CD4-positive, alpha-beta T cell treated with Interferon gamma for 1 hour (primary cell): ENCODE measurements at places on chromosomes 4 and X.

GRCh38 chr4:175953116-175953515 is 112.5 kb upstream of the WDR17 start:
- DNase-seq, result no peak

GRCh38 chr4:76373919-76374552 is 46.9 kb downstream of the CCDC158 start:
- DNase-seq, result no peak

DNA sequence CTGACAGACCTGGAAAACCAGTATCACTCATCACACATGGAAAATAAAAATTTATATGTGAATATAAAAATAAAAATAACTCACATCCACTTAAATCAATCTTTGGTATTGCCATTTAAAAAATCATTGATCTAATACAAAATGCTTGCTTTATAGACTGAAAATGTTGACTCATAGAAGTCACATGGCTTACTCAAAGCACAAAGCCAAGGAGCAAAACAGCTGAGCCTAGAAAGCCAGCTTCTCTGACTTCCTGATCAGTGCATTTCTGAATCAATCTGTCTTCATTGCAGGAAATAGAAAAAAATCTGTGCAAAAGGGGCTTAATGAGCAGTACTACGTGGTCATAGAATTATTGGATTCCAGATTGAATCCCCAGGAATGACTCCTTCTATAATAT is 176.9 kb upstream of the HS3ST1 start:
- DNase-seq, result no peak

GRCh38 chrX:39886282-39886681 is 211.5 kb downstream of the BCOR start:
- no peak for DNase-seq

DNA sequence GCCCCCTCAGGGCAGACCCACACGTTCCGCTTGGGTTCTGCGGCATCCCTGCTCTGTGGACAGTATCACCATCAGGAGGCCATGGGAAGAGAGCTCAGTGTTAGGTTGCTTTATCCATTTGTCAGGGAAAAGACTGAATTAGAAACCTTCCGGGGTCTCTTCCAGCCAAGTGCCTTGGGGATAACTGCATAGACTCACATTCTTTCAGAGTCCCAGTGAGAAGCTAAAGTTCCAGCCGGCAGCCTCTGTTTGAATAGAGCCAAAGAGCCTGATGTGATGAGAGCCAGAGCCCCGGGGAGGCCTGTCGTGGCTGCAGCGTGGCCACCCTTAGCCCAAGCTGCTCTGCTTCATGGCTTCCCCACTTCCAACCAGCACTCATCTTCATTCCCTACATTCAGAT is 85.2 kb downstream of the FHDC1 start:
- no peak for DNase-seq

GRCh38 chr4:139247700-139248238 is 32.3 kb downstream of the MGARP start:
- DNase-seq, result no peak

DNA sequence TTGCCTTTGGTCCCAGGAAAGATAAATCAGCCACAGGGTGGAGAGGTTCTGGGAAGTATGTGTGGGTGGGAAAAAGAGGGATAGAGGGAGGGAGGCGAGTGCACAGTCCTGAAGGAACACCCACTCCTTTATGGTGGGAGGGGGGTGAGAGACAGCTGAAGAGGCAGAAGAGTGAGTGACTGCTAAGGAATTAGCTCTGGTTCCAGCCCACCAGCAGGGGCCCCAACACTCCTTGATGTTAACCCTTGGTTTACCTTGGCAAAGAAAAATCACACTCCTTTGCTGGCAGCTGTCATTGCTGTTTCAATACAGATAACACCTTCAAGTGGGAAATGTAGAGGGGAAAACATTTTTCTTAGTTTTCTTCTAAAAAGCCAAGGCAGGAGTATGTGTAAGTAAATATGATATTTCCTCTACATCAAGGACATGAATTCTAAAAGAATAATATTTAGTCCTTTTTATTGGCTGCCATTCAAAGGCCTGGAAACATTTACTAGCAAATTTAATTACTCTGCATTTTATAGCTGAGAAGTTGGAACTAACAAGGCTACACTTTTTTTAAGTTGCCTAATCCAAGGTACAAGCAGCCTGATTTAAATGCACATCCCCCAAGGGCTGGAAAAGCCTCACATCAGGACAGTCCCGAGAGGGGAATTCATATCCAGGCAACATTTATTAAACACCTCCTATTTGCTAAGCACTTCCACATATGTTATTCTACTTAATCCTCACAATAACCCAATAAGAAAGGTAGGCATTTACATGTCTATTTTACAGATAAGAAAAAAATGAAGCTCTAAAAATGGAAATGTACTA is 81.7 kb downstream of the HS6ST2 start:
- no peak for DNase-seq

DNA sequence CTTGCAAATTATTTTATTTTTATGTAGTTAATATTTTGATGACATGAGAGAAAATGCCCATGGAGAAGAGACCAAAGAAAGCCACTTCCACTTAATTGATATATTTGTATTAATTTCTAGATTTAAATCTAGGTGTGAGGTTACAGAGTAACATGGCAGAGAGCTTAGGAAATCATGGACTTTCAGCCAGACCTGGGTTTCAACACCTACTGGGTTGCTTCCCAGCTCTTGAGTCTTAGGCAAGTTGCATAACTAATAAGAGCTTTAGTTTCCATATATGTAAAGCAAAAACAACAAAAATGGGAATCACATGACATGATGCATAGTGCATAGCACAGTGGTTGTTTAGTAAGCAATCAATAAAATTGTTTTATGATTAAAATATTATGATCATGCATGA is 413.3 kb downstream of the CCSER1 start:
- DNase-seq, result no peak

- DNase-seq, result no peak
These were observed 683 bp downstream of the MAN2B2 start for GRCh38 chr4:6575503-6576240.

- DNase-seq, result no peak
These were observed 68.7 kb upstream of the TAB3 start for GRCh38 chrX:30957753-30958152.

DNA sequence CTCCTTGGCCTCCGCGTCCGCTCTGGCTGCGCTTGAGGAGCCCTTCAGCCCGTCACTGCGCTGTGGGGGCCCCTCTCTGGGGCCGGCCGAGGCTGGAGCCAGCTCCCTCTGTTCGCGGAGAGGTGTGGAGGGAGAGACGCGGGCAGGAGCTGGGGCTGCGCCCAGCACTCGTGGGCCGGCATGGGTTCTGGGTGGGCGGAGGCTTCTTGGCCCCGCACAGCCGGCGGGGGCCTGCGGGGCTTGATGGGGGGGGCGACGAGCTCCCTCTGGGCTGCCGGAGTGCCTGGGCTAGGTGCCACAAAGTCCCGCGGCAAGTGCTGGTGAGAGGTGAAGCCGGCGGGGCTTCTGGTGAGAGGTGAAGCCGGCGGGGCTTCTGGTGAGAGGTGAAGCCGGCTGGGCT is 61.9 kb downstream of the ANKRD50 start:
- DNase-seq, result no peak
